Dermis blood vessel endothelial cell (primary cell): ENCODE measurements at places on chromosomes 12 and 14.

GRCh38 chr14:95294834-95295599 lies 24.7 kb downstream of the CLMN start:
- peak; percentile 83 for DNase-seq

DNA sequence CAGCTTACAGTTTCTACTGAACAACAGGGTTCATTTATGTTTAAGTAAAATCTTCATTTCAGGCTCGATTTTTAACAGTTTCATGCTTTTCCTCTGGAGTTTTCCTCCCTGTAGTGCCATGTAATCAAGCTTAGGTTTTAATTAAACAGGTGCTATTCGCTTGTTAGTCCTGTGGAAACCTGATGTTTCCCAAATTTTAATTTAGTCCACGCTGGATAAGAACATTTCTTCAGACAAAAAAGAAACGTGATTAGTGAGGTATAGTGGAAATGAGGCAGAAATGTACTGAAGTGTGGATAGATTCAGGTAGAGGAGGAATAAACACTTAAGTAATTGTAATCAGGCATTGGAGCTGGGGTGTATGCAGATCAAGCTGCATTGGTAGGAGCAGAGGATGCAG lies 1217.5 kb downstream of the AACS start:
- no peak for DNase-seq

DNA sequence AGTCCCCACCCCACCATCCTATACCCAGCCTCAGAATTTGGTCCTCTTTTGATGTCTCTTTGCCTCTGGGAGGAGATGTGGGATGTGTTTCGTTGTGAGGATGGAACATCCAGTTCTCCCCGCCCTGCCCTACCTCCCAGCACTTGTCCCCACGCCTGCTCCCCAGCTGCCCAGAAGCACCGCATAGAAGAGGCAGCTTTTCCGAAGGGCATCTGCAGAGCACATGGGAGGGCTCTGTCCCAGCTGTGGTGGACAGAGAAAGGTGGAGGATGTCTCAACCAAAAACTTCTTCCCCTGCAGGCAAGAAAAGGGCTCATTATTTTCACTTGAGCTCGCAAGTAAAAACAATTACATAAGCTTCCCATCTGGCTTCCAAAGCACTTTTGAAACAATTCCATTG lies 302.6 kb downstream of the PCNX1 start:
- DNase-seq = no peak

DNA sequence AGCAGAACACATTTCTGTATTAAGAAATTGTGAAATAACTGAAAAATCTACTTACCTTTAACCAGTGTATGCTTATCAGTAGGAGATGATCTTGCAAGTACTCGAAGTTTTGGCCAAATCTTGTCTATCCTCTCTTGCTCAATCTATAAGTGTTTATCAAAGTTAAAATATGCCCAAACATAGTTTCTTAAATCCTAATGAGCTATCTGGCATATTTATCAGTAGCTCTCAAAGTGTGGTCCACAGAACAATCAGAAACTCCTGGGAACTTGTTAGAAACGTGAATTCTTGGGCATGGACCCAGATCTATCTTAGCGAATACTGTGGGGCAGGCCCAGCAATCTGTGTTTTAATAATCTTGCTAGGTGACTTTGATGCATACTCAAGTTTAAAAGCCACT lies 84.5 kb upstream of the POC1B start:
- no peak for DNase-seq

DNA sequence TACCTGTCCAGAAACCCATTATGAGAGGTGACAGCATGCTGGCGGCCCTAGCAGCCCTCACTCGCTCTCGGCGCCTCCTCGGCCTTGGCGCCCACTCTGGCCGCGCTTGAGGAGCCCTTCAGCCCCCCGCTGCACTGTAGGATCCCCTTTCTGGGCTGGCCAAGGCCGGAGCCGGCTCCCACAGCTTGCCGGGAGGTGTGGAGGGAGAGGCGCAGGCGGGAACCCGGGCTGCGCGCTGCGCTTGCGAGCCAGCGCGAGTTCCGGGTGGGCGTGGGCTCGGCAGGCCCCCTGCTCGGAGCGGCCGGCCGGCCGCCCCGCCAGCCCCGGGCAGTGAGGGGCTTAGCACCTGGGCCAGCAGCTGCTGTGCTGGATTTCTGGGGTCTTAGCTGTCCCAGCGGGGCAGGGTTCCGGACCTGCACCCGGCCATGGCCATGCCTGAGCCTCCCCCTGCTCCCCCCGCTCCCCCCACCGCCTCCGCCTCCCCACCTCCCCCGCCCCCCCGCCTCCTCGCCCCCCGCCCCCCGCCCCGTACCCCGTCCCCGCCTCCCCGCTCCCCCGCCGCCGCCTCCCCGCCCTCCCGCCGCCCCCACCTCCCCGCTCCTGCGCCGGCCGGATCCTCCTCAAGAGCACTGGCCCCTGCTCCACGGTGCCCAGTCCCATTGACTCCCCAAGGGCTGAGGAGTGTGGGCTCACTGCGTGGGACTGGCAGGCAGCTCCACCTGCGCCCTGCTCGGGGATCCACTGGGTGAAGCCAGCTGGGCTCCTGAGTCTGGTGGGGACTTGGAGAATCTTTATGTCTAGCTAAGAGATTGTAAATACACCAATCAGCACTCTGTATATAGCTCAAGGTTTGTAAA lies 163.1 kb downstream of the KLHL28 start:
- no peak for DNase-seq

GRCh38 chr12:13347241-13348043 lies 150.9 kb downstream of the EMP1 start:
- no peak for DNase-seq

DNA sequence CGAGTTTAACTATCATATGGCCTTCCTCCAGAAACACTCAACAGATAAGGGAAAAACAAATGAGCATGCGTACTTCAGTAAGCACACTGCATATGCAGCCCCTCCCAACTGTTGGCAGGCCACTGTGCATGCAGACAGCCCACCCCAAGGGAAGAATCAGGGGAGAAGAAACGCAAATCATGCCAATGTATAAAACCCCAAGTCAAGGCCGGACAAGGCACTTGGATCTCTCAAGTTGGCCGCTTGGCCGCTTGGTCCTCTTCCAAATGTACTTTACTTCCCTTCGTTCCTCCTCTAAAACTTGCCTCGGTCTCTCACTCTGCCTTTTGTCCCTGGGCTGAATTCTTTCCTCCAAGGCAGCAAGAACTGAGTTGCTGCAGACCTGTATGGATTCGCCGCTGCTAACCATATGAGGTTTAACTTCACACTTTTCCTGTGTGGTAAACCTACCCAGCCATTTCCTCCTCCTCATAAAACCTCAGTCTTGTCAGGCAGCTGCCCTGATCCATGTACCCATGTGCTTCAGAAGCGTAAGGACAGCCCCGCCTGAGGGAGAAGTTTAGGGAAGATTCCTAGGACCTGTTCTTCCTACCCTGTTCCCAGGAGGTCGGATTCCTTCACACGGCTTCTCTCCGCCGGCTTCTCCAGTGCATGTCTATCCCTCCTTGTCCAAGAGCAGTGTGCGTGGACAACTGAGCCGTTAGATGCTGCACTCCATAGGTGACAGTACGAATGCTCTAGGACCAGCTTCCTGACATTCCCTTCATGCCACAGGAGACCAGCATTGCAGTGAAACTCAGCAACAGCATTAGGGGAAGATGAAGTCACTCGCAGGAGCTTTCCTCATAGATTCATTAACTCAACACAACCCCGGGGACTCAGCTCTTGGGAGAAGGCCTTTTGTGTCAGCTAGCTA lies 188.0 kb downstream of the MON2 start:
- DNase-seq = no peak

DNA sequence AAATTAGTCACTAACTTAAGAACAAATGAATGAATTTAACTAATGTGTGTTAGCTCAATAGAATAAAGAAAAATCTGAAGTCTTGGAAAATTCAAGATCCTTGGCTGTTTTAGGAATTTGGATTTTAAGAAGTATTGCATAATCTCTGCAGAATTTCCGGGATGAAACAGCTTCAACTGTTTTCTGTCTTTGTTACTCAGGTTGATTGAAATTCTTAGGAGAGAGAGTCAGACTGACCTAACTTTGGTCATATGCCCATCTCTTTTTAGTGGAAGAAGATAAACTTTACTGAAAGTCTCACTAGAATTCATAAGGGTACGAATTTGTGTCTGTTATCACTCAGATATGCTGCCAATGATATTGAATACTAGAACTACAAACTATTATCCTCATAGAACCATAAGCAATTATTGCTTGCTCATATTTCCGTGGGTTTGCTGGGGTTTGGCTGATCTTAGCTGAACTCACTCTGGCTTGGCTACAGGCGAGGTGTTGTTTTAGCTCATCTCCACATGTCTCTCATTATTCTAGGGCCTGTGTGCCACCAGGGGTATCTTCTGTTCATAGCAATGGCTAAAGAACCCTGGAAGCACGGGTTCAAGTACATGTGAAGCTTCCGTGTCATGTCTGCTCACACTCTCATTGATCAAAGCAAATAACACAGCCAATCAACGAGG lies 257.4 kb upstream of the NOVA1 start:
- DNase-seq = no peak

- DNase-seq = no peak
These were observed 126.0 kb upstream of the PZP start for GRCh38 chr12:9334041-9334692.

DNA sequence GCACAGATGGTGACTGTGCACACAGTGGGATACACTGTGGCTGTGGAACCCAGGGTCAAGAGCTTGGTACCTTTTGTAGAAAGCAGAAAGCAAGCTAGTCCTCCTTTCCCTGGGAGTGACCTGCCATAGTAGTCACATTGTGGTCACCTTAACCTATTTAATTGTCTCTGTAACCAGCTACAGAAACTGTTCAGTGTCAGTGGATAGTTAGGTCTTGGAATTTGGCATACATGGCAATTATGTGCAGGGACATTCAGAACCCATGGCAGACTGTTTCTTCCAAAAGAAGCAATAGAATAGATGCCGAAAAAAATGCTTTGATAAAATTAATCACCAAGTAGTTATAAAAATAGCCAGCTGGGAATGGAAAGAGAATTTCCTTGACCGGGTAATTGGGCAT lies 30.4 kb downstream of the PPHLN1 start:
- DNase-seq = no peak

DNA sequence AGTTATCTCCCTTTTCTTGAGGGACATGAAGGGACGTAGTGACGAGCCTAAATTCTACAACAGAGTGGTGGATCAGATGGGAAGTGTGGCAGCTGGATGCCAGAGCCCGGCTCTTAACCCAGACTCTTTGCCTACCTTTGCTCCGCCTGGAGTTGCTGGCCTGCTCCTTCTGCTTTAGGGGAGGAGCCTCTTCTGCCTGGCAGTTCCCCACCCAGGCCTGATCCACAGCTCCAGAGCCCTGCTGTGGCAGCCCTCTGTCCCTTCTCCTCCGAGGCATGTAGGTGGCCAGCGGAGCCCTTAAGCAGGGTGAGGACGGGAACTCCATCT lies 2.3 kb upstream of the PRPH start:
- DNase-seq = no peak

DNA sequence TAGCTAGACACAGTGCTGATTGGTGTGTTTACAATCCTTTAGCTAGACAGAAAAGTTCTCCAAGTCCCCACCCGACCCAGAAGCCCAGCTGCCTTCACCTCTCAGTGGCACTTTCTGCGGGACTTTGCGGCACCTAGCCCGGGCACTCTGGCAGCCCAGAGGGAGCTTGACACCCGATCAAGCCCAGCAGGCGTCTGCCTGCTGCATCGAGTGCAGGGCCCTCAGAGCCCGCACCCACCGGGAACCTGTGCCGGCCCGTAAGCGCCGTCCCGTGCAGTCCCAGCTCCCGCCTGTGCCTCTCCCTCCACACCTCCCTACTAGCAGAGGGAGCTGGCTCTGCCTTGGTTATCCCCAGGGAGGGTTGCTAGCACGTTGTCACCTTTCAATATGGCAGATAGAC lies 631.0 kb upstream of the STXBP6 start:
- no peak for DNase-seq

GRCh38 chr12:131896080-131896810 lies 1.8 kb downstream of the ULK1 start:
- peak; percentile 91 for DNase-seq

DNA sequence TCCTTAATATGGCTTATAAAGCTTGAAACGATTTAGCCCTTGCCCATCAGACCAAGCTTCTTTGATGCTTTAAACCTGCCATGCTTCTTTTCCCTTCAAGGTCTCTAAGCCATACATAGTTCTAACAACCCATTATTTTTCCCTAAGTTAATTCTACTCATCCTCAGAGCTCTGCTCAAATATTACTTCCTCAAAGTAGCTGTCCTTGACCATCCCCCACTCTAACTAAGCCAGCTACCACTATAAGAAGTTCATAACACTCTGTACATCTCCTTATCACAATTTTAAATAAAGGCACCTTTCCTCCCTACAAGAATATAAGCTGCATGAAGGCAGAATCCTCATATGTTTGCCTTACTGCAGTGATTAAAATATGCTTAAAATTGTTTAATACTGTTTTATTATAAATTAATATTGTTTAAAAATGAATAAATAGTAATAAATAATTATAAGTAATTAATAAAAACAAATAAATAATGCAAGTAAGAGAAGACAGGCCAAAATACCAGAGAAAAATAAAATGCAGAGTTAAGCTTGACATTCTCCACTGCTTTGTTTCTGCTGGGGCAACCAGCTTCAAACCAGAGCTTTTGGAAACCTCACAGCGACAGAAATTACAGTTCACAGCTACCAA lies 76.8 kb downstream of the NUMB start:
- DNase-seq = no peak

- DNase-seq = no peak
These were observed 16.2 kb downstream of the CDK17 start for GRCh38 chr12:96383991-96384390.

- DNase-seq = no peak
These were observed 302.0 kb downstream of the TRHDE start for GRCh38 chr12:72574138-72574537.

DNA sequence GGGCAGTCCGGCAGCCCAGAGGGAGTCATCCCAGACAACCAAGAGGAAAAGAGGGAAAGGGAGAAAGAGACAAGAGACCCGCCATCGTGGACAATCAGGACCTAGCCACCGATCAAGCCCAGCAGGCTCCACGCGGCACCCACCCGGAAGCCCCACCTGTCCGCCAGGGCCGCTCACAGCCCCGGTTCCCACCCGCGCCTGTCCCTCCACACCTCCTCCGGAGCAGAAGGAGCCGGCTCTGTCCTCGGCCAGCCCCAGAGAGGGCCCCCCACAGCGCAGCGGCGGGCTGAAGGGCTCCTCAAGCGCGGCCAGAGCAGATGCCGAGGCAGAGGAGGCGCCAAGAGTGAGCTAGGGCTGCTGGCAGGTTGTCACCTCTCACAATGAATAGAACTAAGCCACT lies 784.7 kb upstream of the FBXO33 start:
- DNase-seq = no peak

- DNase-seq = no peak
These were observed 117.5 kb upstream of the FKBP4 start for GRCh38 chr12:2677142-2677880.

GRCh38 chr14:77158175-77158881 lies 16.7 kb upstream of the ZDHHC22 start:
- DNase-seq = peak; percentile 12
